Stimulated activated CD8-positive, alpha-beta memory T cell treated with anti-CD3 and anti-CD28 coated beads, Interleukin-7, amount 100 ng/mL, for 48 hours (primary cell): ENCODE measurements at places on chromosomes 16 and 17.

- DNase-seq, result peak; percentile 16
Measured at GRCh38 chr17:13031718-13032350, 14.0 kb upstream of the ELAC2 start.

DNA sequence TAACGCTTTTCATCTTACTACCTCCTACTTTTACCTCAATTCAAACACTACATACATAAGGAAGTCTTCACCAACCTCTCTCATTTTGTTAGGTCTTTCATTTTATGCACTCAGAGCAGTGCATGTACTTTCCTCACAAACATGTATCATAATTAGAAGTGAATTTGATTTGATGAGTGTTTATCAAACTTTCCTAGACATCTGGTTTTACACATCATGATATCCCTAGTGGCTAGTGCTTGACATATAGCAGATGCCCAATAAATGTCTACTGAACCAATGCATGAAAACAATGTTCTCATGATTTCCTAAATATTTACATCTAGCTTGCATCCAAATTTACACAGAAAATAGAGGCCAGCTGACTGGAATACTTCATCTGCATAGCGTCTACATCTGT, 323.4 kb upstream of the KIF2B start:
- no peak for DNase-seq

- DNase-seq, result no peak
Measured at GRCh38 chr16:57480754-57481230, 5.5 kb downstream of the DOK4 start.

- DNase-seq, result no peak
Measured at GRCh38 chr17:73686126-73686525, 41.9 kb upstream of the SDK2 start.

GRCh38 chr17:81926451-81927151, 934 bp downstream of the MAFG start:
- DNase-seq, result no peak

DNA sequence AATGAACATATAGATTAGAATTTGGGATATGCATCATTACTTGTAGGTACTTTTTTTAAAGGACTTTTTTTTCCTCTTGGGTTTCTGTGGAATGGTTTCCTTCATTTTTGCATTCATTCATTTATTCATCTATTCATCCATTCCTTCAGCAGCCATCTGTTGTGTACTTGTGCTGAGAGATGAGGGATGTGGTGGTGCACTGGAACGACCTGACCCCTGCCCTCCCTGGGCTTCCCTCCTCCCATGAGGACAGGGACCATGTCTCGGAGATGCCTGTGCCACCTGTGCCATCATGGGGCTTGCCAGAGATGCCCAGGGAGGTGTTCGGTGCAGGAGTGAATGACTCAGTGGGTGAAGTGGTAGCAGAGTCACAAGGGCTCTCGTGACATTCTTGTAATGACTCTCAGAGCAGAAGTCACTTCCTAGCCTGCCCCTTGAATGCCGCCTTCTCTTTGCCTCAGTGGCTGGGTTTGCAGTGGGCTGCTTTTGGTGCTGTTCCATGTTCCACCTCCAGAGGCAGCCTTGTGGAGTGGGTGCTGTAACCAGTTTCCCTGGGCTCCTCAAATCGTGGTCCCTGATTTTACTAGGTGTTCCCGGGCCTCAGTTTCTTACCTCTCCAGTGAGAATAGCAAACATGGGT, 43.9 kb downstream of the CLEC16A start:
- DNase-seq, result peak; percentile 82
